ENCODE measurements at places on chromosomes 3 and 15.

DNA sequence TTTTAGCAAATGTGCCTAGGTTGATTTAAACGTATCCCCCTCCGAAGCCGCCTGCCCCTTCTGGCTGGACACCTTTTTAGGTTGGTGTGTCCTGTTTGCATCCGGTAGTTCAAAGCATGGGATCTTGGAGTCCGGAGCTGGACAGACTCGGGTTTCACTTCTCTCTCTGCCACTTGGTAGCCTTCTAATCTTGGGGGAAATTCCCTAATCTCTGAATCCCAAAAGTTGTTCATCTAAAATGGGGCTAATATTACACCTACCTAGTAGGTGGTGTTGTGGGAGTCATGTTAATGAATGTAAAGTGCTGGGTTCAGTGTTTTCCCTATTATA is 760 bp downstream of the FANCI start:
- DNase-seq: no peak

- DNase-seq: no peak
Measured at GRCh38 chr3:55197021-55197420, 269.2 kb upstream of the LRTM1 start.

GRCh38 chr15:47384341-47384740 is 333.0 kb upstream of the SEMA6D start:
- DNase-seq: no peak

- no peak for DNase-seq
Measured at GRCh38 chr15:31799715-31800321, 230.5 kb upstream of the CHRNA7 start.

DNA sequence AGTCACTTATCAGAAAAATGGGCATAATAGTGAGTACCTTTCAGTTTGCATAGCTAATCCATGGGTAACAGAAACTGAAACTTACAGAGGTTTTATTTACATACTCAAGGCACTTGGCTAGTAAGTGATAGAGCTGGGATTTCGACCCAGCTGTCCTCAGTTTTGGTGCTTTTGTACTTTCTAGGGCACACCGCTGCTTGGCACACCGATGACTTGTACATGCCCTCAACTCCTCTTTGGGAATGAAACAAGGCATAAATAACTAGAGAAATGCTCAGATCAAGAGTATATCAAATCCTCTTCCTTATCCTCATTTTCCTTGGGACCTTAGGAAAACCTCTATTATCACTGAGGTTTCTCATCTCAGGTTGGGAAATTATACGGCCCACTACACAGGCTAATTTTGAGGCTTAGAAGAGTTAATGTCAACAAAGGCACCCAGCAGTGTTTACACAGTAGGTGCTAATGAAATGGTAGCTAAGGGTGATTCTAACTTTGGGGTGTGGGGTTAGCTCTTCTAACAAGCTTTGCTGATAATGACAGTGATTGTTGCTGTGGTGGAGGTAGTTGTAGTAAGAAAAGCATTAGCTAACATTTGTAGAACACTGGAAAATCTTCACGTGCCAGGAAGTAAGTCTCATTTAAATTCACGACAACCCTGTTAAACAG is 20.3 kb upstream of the DGKG start:
- DNase-seq: no peak

DNA sequence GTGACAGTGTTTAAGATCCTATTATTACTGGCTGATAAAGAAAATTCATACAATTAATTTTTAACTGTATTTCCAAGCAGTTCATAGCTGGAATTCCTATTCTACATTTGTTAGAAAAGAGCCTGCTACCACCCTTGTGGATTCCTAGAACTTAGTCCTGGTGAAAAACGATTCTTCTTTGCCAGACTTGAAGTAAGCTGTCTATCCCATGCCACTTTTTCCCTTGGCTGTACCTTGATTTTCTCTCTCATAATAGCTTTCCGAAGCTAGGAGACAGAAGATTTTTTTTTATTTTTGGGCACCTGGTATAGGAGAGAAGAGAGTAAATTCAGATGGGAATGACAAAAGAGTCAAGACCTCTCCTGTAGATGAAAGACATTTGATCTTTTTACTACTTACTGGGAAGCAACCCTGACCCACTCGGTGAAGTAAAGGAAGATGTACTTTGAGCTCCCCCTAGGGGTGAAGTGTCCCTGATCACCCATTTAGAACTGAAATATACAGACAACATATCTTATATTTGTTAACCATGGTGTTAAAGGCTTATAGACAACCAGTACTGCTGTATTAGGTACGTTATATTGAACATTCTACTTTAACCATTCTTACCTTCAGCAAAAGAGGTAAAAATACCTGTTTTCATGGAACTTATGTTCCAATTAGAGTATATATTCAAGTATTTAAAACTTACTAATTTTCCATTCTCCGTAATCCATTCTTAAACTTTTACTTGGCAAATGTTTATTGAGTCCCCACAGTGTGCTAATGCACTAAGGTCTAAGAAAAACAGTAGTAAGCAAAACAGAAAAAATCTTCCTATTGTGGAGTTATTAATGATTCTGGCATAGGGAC is 36.2 kb upstream of the C3orf38 start:
- DNase-seq: peak; percentile 8
